ENCODE measurements at places on chromosomes 6 and 20.

DNA sequence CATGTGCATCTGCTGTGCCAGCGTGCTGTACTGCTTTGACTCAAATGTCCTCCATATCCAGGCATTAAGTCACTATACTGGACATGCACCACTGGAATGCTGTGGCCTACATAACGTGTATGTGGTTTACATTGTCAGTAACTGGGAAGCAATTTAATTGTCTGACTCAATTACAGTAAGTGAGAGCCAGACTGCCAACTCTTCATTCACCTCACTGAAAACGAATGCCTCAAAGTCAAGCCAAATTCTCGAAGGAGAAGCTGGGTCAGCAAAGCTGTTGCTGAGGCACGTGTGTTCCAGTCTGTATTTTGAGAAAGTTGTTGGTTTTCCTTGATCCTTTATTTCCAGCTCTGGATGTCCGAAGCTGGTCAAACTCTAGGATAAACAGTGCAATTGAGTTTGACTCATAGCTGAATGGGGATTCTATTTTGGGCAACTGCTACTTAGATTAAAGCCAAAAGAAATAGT is 534.3 kb downstream of the COL12A1 start:
- DNase-seq = peak; percentile 45

DNA sequence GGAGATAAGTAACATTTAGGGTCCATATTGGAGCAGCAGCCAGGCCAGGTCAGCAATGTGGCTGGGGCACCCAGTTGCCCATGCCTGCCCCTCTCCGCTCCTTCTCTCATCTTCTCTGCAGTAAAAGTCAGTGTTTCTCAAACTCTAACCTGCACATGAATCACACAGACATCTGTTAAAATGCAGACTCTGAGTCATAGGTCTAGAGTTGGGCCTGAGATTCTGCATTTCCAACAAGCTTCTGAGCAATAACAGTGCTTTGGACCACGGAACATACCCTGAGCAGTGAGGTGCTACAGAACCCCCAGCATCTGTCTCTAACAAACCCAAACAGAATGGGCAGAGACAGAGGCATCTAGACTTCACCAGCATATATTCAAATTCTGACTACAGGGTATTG is 10.1 kb downstream of the PHF10 start:
- DNase-seq = no peak

DNA sequence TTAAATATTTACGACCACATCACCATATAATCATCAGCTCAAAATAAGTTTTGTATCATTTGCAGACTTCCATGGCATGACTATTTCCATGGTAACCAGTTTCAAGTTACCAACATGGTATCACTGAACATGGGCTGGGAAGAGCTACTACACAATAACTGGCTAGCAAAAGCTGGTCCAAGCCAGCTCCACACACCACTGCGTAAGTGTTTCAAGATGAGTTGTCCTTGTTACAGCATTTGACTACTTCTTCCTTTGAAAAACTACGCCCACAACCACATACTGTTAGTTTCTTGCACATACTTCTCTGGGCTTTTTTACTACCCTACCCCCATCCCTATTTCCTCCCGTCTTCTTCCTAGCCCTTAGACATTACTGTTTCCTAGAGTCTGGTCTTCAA is 8.5 kb downstream of the CD164 start:
- no peak for DNase-seq

DNA sequence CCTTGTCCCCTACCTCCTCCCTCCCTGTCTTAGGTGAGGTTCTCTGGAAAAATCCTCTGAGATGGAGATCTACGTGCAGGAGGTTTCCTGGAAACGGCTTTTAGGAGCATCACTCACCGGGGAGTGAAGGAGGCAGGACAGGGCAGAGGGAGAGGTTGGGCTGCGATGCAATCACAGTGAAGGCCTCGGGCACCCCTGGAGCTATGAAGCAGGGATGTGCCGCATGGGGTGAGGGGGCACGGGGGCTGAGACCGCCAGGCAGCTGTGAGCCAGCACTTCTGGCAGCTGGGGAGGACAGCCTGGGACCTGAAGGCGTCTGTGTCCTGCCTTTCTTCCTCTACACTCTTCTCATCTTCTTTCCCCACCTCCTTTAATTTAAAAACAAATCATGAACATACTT is 12.9 kb upstream of the GLP1R start:
- peak; percentile 38 for DNase-seq

- no peak for DNase-seq
Measured at GRCh38 chr20:32231847-32232246, 24.2 kb downstream of the POFUT1 start.

Data from islet precursor cell (in vitro differentiated cells).